Stimulated activated CD8-positive, alpha-beta memory T cell treated with anti-CD3 and anti-CD28 coated beads, Interleukin-2, amount 100 ng/mL, for 1 hour (primary cell): ENCODE measurements at places on chromosomes 1 and 21.
A peak's percentile ranks its signal among the peaks of the same experiment; 100 is the strongest.

- DNase-seq = no peak
Measured at GRCh38 chr1:32765570-32766327, 51.4 kb downstream of the YARS1 start.

DNA sequence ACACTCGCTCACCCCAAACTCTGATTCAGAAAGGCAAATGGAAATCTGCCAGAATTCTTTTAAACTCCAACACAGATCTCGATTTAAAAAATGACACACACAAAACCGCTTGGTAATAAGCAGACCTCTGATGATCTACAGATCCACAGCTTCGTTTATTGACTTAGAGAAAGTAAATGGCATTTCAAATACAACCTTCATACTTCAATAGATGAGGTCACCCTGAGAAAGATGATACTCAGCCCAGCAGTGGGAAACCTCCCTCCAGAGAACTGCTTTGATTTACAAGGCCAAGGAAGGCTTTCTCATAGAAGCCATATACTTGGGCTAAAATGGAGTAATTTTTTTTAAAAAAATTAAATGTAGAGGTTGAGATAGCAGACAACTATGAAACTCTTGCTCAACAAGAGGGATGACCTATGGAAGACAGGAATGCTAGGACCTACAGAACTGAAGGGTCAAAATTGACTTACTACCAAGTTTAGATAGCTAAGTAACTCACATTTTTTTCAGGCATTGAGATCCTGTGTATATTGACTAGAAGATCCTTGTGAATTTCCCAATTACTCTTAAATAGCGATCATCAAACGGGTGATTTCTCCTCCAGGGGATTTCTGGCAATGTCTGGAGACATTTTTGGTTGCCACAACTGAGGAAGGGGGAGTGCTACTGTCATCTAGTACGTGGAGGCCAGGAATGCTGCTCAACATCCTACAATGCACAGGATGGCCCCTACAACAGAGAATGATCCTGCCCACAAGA lies 143.9 kb downstream of the CLIC6 start:
- DNase-seq = no peak

DNA sequence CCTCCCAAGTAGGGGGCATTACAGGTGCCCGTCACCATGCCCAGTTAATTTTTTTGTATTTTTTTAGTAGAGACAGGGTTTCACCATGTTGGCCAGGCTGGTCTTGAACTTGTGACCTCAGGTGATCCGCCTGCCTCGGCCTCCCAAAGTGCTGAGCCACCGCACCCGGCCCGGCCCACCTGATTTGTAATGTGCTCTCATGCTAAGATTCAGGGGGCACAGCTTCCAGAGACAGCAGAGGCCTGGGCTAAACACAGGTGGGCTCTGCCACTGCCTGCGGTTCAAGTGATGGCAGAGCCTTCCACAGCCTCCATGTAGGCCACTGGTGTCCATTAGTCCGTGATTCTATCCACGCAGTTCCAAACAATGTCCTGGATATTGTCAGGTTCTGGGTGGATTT lies 98.4 kb downstream of the PDE9A start:
- DNase-seq = no peak

GRCh38 chr1:28666806-28667205 lies 1.8 kb upstream of the GMEB1 start:
- no peak for DNase-seq

DNA sequence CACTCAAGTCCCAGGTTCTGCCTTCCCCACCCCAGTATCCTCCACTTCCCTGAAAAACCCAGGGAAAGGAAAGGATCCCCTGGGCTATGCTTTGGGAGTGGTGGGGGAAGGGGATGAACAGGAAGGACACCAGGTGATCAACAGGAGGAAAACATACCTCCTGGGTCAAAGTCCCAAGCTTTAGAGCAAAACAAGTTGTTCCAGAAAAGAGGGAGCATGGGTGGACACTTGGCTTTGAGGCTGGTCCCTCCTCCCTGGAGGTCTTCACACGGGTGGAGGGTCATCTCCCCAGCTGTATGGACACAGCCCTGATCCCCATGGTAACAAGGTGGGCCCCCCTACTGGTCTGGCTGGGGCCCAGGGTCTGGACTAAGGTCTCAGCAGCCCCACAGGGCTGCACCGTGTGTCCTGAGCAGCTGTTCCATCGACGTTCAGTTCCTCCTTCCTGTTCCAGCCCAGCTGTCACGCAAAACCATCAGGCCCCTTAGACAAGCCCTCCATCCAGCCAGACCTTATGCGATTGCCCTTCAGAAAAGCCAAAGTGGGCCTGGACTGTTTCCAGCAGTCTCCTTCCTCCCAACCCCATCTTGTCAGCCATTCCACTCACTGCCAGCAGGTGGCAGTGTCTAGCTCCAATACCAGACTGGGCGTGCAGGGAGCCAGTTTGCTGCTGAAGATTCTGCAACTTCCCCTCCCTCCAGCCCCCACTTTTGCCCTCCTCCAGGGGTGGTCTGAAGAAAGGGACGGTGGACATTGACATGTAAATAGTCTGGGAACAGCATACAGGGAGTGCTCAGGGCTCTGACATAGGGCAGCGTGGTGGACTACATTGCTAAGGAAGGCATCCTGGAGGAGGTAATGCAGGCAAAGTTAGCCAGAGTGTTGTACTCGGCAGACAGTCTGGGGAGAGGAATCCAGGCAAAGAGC lies 2.9 kb upstream of the PDZK1IP1 start:
- DNase-seq = peak; percentile 42

DNA sequence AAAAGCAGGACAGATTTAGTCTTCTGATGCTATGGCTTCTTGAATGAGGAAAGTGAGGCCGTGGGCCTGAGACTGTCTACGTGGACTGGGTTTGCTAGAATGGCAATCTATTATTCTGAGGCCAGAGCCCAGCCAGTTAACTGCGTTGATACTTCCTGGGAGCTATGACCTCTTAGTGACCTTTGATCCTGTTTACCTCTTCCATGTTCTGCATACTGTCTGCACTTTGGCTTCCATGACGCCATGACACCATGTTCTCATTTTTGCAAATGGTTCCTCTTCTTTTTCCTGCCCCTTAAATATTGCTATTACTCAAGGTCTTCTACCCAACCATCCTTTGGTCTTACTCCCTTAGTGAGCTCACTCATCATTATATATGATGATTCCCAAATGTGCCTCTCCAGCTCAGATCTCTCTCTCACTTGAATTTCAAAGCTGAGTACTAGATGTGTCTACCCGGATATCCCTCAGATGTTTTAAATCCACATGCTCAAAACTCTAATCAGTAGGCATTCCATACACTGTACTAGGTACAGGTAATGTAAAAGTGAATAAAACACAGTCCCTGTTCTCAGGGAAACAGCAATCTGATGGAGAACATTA lies 66.1 kb upstream of the ATP1A1 start:
- DNase-seq = no peak

DNA sequence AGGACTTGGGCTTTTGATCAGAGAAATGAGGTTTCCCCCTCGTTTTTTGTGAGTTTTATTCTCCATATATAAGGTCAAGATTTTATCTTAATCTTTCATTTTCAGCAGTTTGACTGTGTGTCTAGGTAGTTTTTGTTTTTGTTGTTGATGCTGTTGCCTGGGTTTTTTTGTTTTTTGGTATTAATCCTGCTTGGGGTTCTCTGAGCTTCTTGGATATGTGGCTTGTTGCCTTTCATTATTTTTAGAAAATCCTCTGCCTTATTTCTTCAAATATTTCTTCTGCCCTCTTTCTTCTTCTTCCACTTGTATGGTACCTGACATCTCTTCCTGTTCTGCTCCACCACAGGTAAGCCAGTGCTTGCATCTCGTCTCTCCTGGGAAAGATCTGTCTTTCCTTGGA lies 25.0 kb downstream of the EFCAB7 start:
- no peak for DNase-seq

GRCh38 chr1:29970747-29971325 lies 734.5 kb downstream of the PTPRU start:
- DNase-seq = no peak

DNA sequence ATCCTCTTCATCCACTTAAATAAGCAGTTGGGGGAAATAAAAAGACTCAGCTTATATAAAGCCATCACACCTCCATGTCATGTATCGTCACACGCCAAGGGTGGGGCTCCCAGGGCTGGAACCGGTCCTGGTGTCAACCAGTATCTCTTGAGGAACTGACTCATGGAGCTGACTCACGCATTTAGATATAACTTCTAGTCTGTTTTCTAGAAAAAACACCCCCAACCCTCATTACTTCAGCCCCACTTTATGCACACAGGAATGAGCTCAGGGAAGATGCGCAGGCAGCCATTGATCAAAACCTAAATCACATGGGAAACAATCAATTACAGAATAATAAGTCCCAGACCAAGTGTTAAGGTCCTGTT lies 6.9 kb upstream of the IL22RA1 start:
- no peak for DNase-seq

DNA sequence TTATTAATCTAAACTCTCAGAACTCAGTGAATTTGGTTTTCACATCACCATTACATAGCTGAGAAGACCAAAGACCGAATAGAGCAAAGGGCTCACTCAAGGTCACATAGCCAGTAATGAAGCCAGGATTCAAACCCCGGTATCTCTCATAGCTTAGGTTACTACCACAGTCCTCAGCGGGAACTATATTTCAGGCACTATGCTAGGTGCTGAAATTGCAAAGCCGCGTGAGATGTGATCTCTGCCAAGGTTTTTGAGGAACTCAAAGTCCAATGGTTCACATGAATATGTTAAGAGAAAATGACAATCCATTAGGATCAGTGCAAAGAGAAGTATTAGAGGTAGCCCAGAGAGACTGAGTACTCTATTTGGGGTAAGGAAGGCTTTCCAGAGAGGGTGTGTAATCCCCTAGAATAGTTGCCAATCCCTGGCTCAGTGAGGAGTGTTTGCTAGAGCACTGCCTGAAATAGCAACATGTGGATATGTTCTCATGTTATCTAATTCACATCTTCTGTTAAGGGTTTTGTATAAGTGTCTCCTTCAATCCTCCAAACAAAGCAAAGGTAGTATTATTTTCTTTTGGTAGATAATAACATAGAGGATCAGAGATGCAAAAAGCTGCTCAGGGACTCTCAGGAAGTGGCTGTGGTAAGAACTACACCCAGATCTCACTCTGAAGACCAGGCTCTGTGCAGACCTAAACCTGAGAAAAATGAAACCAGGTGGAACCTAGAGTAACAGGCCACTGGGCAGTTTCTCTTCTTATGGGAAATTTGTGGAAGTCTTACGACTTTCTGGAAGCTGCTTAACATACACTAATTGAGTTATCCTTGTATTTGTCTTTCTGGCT lies 93.1 kb upstream of the C8B start:
- DNase-seq = no peak

- no peak for DNase-seq
Measured at GRCh38 chr1:227174164-227174563, 144.1 kb downstream of the CDC42BPA start.

DNA sequence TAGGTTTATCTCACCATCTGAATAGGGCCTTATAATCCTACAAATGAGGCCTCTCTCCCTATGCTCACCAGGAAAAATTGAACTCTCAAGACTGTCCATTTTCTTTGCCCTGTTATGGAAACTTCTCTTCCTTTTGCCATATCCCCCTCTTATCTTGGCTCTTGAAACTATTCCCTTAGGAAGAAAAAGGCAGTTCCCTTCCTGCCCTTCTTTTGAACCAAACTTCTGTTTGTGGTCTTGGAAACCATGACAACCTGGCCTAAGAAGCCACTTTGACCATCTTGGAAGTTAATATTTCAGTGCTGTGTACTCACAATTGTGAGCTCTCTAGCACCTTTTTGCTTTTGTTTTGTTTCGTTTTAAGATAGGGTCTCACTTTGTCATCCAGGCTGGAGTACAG lies 40.0 kb downstream of the ATP2B4 start:
- DNase-seq = no peak

DNA sequence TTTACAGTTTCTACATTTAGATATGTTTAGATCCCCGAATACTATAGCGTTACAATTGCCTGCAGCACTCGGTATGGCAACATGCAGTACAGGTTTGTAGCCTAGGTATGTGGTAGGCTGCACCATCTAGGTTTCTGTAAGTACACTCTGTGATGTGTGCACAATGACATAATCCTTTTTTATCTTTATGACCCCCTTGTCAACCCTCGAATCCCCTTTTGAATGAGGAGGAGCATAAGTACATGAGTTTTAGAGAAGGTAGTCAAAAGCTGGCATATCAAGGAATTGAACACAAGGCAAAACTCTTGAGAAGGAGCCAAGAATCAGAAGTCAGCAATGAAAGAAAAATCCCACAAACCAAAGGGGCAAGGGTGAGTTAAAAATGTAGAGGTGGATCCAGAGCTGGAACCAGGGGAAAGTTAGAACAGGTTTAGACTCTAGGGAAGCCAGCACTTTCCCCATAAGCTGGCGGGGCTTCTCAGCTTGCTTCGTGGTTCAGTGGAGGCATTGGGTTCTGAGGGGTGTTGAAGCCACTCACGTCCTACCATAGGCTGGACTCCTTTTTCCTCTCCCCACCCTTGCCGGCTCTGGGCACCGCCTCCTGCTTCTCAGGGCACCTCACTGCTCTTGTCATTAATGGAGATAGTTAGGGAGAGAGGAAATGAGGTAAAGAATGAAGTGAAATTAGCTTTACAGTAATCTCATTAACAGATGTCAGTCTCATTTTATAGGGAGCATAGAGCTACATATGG lies 31.3 kb downstream of the OLFML3 start:
- DNase-seq = no peak

GRCh38 chr1:78527706-78528105 lies 36.9 kb downstream of the PTGFR start:
- no peak for DNase-seq

DNA sequence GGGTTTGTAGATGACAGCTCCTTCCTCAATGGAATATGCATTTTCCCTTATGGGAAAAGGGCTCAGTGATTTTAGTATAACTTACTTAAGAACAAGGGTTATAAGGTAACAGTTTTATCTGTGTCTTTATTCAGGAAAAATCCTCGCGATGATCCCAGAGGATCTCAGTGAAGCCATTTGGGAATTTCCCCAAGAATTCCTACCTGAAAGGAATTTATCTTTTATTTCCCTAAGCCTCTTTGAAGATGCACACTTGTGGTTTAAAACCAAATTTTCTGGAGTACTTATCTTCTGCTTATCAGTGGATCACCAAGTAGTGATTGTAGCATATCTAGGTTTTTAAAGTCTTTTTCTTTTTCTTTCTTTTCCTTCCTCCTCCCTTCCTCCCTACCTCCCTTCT lies 58.8 kb downstream of the AK4 start:
- DNase-seq = no peak

GRCh38 chr1:5815211-5815610 lies 177.0 kb downstream of the NPHP4 start:
- no peak for DNase-seq

DNA sequence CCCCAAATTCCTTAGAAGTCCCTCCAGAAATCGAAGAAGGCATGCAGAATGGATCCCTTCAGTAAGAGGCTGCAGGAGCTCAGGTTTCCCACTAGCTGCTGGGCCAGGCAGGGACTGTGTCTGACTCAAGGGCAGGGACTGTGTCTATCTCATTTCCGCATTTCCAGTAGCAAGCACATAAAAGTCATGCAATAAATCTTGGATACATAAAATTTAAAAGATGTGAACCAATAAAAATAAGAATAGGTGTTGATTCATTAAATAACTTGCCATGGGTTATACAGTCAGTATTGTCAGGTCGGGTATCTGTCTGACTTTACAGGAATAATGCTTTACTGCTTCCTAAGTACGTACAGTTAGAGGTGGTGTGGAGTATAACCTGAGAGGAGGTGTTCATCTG lies 15.2 kb downstream of the PM20D1 start:
- DNase-seq = no peak

GRCh38 chr1:194230351-194231144 lies 1044.1 kb upstream of the B3GALT2 start:
- DNase-seq = no peak

- DNase-seq = no peak
Measured at GRCh38 chr1:245154429-245155271, at the start of gene KIF26B. TSS of gene KIF26B (plus strand) at chr1:245154985. CDS start at chr1:245155425, 440 bp downstream.

- DNase-seq = no peak
Measured at GRCh38 chr1:228140724-228141225, 696 bp downstream of the GUK1 start.
